ENCODE measurements at places on chromosomes 5 and 9. TPM values are rescaled to one million over a fixed set of nuclear protein-coding genes. Genes with fewer than 3 reads are reported as not detected.

GRCh38 chr5:41869151-41869723 lies 988 bp downstream of the OXCT1 start:
- DNase-seq, result peak; percentile 55
- peak overlapping the region; percentile 79 for H3K27ac ChIP-seq
- peaks cover 10% of the 10 kb centered on the region for H3K36me3 ChIP-seq

DNA sequence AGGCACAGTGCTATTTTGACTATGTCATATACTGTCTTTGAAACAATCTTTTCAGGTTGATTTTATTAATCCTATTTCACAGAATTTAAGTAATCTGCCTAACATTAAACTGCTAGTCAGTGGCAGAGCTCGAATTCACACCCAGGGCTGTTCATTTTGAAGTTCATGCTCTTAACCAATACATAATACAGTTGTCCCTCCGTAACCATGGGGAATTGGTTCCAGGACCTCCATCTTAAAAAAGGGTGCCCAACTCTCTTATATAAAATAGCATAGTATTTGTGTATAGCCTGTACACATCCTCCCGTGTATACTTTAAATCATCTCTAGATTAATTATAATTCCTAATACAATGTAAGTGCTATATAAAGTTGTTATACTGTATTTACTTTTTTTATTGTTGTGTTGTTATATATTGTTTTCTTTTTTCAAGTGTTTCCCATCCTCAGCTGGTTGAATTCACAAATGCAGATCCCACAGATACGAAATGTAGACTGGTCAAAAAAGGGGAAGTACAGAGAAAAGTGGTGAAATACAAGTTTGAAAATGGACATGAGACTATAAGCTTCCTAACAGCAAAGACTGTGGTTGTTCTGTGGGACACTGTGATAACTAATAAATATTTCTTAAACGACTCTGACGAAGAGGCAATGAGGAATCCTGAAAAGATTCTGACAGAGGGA lies 18.3 kb downstream of the RFX3 start:
- peak overlapping the region; percentile 21 for H3K4me3 ChIP-seq
- H3K36me3 ChIP-seq, result no peaks in the 10 kb centered on the region
- DNase-seq, result no peak
- peak overlapping the region; percentile 90 for H3K27ac ChIP-seq
- H3K4me1 ChIP-seq, result peaks cover 11% of the 10 kb centered on the region
- H3K27me3 ChIP-seq, result no peaks in the 10 kb centered on the region

- no peaks in the 10 kb centered on the region for H3K4me1 ChIP-seq
- H3K4me3 ChIP-seq, result no peak overlapping the region
- DNase-seq, result no peak
- H3K27me3 ChIP-seq, result no peaks in the 10 kb centered on the region
Measured at GRCh38 chr9:108283696-108284095, 572.1 kb downstream of the ACTL7B start.

DNA sequence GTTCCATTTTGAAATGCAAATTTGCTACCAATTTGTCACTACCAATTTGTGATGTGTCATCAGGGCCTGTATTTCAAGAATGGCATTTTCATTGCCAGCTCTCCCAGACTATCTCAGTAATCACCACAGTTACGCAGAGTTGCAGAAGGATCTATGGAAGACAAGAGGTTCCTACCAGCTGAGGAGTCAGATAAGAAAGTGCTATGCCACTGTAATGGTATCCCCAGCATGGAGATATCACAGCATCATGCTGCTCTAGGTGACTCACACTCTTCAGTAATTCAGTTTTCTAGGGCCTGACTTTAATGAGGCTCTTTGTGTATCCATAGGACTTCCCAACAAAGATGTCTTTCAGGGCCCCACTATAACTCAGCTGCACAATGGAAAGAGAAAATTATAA lies 490.3 kb downstream of the ARHGEF28 start:
- H3K27me3 ChIP-seq, result no peaks in the 10 kb centered on the region
- no peak overlapping the region for H3K4me3 ChIP-seq
- H3K36me3 ChIP-seq, result no peaks in the 10 kb centered on the region
- no peak for DNase-seq

DNA sequence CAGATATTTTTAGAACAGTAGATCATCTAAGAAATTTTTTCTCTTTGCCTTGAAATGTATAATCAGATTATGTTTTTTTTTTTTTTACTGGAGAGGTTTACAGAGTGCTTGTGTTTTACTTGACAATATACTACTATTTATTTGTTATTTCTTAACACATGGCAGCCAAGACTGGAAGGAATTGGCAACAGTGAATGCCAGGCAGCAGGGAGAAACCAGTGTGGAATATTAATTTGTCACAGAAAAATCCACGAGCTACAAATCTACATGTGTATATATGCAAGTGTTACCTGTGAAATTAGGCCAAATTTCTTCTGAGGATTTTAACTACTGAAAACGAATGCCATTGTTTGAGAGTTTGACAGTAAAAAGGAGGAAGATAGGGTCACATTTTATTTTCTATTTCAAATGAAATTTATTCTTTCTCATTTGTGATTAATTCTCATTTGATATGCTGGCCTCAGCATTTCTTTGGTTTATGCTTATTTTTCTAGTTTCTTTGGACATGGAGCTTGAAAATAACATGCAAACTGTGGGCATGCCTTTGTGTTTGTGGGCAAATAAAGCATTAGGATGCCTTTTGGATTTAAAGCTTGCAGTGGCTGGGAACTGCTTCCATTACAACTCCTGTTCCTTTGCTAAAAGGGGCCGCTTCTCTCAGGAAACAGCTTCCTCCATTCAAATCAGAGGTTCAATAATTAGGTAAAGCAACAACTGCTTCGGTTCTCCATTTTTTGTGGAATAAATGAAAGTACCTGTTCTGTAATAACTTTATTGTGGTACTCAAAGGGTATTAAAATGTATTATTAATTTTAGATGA lies 39.0 kb upstream of the ZFYVE16 start:
- no peaks in the 10 kb centered on the region for H3K4me1 ChIP-seq
- H3K27me3 ChIP-seq, result no peaks in the 10 kb centered on the region

Gene CENPH
- total RNA-seq, result 72.1 TPM

Gene PCDHGA4
- 0.40 TPM for total RNA-seq

Gene C5orf46
- total RNA-seq, result not detected

Data from K562 (cell line).